ENCODE measurements at places on chromosomes 2 and 18.

- DNase-seq = no peak
These were observed 19.0 kb upstream of the RMDN2 start for GRCh38 chr2:37906131-37906530.

DNA sequence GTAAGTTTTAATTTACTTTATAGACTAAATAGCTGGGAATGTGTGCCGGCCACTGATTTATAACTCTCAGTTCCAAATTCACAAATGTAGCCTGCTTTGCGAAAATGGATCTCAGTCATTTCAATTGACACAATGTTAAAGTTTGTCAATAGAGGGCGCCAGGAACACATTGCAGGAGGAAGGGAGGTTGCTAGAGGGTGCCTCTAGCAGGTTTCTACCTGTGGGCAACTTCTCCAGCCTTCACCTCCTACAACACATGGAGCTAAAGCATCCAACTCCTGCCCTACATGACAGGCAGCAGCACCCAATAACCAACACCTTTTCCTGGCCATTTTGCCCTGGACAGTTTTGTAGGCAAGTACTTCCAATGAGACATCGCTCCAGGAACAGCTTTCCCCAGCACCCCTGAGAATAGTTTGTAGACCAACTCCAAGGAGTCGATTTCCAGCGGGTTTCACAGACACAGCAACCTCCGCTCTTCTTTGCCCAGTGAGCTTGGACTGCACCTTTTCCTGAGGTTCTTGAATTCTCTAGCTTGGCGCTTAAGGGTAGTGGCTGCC is 784.8 kb upstream of the CDH2 start:
- no peak for DNase-seq

GRCh38 chr2:20438334-20439192 is 8.3 kb upstream of the RHOB start:
- no peak for DNase-seq

DNA sequence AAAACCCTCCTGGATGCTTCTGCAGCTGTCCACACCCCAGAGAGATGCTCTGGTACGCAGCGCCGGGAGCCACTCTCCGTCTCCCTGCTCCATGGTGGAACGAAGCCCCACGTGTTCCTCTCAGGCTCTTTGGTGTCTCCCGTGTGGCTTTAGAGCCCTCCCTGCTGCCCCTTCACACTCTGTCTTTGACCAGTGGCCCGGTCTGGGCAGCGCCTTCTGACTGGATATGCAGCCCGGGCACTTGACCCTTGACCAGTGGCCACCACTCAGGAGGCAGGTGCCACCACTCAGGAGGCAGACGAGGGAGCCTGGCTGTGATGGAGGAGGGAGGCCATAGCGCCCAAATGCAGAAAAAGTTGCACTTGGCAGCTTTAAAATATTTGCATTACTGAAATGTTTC is 214.5 kb upstream of the SALL3 start:
- DNase-seq = no peak

- DNase-seq = no peak
These were observed 14.6 kb upstream of the MBOAT2 start for GRCh38 chr2:9018109-9018508.

DNA sequence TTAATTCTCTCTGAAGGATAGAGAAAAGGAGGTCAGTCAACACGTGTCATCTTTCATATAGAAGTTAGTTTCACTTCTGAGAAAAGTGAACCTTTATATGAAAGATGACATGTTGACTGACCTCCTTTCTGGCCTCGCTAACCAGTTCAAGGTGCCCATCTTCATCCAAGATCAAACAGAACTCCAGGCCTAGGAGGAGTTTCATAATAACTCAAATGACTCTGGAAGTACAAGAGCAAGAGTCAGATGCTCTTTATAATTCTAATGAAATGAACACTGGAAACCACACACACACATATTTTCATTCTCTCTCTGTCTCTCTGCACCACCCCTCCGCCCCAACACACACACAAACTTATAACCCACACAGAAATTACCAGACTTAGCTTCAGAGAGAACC is 16.3 kb downstream of the ANKRD44 start:
- DNase-seq = no peak

- no peak for DNase-seq
These were observed 164.9 kb upstream of the LRRTM1 start for GRCh38 chr2:80469428-80469827.

Data from kidney (tissue), 22 donors.